Body of pancreas (tissue), 4 donors: ENCODE measurements at places on chromosomes 4 and X. TPM values are rescaled to one million over a fixed set of nuclear protein-coding genes. Genes with fewer than 3 reads are reported as not detected.

DNA sequence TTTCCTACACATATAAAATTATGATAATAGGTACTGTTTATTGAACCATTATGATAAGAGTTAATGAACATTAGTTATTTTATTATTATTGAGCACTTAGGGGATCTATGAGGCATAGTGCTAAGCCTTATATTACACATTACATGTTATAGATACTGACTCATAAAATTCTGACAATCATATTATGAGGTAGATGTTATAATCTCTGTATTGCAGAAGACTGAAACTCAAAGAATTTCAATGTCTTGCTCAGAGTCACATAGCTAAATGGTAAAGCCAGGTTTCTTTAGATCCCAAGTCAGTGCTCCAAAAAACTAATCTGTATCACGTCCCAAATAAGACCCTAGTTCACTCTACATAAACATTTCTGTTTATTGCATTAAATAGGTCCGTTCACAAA, 207.2 kb upstream of the CNKSR2 start:
- DNase-seq: no peak

DNA sequence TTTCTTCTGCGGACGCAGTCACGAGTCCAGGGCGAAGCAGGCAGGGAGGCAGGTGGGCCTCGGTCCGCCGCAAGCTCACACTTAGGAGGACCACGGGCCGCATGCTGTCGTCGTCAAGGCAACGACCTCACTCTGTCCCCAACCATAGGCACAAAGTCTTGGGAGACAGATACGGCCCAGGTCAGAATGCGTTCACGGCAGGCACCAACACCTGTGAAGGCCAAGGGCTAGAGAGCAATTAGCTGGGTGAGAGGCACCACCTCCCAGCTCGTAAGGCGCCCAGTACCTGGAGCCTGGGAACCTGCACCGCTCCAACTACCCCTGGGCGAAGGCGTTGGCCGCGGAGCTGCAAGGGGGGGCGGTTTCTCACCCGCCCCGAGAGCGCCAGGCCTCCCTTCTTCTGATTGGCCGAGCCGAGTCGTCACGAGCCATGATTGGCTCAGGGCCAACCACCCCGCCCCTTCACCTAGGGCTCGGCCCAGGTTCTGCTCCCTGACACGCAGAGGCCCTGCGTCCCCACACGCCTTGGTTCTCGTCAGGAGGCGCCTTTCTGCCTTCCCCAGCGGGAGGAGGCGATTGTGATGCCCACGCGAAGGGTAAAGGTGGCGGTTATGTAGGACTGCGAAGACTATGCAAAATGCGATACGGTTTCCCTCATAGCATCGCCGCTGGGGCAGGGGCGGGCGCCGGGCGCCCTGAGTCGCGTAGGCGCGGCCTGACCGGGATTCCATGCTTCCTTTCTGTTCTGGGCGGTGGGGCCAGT, at the start of gene CDKL2:
CDKL2 (minus strand) TSS at position 355 of the 763 bp plus-strand sequence. CDS start 4,540 bp downstream, outside the sequence.
- DNase-seq: peak; percentile 90

DNA sequence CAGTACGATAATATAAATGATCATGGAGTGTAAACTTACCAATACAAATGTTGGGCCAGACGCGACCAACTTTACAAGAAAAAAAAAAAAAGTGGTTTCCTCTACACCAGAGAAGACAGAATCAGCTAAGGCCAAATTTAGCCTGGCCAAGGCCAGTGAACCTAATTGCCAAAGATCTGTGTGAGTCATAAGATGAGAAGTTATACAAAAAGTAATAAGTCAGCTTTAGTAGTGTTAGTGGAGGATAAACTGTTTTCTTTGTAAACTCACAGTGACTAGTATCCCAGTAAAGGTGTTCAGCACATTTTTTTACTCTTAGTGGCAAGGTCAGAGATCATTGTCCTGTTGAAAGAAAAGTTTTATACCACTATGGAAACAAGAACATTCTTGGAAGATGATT, 531.4 kb upstream of the TECRL start:
- no peak for DNase-seq

DNA sequence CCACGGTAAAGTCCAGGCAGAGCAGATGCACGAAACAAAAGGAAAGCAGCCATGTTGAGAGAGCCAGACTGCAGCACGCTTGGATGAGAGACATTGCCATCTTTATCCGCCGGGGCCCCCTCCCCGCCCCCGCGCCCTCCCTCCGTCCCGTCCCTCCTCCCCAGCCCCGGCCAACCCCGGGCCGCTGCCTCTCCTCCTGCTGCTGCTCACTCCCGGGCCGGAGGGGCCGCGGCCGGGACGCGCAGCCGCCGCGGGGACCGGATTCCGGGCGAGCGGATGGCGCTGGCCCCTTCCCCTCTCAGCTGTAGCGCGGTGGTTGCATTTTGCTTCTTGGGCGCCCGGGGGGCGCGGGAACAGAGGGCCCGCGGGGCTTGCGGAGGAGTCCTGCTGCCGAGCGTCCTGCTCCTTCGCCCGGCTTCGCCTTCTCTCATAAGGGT, 542 bp downstream of the RNF150 start:
- DNase-seq: peak; percentile 15

DNA sequence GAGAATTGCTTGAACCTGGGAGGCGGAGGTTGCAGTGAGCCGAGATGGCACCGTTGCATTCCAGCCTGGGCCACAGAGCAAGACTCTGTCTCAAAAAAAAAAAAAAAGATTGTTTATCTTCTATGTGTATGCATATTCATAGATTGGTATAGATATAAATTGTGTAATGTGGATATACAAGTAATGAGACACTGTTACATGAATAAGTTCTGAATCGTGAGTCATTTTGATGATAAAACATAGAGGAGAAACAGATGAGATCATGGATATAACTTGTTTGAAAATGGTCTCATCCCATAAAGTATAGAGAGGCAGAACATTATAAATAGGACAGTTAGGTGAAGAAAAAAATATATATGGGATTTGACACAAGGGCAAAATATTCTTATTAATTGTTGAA, 628.0 kb downstream of the IL1RAPL1 start:
- DNase-seq: no peak

SSX7 gene
- not detected for total RNA-seq

- no peak for DNase-seq
These were observed 77.2 kb downstream of the DDIT4L start for GRCh38 chr4:100113096-100113495.

DNA sequence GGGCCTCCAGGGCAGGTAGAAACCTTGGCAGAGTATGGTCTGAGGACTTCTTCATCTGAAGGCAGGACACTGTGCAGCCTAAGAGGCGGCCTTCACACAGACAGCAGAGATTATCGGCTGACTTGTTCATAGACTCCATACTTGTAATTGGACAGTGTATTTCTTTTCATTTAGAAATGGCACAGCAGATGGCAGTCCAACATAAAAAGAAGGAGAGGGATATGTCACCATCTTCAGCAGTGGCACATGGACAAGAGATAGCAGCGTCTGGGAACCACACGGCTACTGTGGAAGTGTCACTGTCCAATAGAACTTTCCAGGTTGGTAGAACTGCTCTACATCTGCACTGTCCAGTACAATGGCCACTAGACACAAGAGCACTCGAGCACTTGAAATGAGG, 21.7 kb upstream of the GEMIN8 start:
- DNase-seq: no peak

DNA sequence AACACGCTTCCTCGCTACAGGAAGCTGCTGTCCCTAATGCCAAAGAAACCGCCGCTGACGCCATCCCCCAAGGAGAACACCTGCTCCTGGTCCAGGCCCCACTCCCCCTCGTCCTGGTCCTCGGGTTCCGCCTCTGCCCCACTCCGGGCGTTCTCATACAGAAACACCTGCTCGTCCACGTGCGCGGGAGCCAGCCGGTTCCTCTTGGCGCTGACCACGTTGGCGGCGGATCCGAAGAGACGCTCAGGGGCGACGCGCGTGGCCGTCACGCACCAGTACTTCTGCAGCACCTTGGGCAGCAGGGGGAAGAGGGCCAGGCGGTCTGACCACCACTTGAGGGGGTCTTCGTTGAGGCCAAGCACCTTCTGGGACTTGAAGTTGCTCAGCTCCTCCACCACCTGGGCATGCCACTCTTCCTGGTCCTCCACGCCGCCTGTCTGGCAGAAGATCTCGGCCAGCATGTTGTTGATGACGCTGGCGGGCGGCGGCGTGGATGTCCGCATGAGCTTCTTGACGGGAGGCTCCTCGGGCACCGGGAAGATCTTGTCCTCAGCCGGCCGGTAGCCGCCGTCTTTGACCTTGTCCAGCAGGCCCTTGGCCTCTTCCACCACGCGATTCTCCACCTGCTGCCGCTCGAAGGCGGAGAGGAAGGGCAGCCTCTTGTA, 12.0 kb downstream of the DHRSX start:
- DNase-seq: no peak

IDS gene
- total RNA-seq: 49.4 TPM

PPA2 gene
- total RNA-seq: 57.4 TPM

- no peak for DNase-seq
These were observed 725.0 kb downstream of the CCSER1 start for GRCh38 chr4:90852237-90852636.

GYPA gene
- total RNA-seq: not detected

GRCh38 chr4:101229116-101229515, 118.2 kb downstream of the PPP3CA start:
- DNase-seq: no peak

DNA sequence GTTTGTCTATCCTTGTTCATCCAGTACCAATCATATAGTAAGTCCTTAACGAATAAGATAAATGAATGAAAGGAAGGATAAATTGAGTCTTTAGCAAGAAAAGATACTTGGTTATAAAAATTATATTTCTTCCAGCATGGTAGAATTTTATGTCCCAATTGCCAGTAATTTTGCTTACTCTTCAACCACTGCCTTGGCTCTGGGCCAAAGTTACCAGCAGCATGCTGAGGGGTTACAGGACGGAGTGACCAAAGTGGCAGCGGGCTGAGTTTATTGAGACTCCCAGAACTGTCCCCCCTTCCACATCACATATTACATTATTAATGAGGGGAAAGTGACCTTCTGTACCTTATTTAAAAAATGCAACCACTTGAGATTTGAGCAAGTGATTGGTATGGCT, 121.7 kb downstream of the RASGEF1B start:
- no peak for DNase-seq

NPFFR2 gene
- total RNA-seq: not detected

DNA sequence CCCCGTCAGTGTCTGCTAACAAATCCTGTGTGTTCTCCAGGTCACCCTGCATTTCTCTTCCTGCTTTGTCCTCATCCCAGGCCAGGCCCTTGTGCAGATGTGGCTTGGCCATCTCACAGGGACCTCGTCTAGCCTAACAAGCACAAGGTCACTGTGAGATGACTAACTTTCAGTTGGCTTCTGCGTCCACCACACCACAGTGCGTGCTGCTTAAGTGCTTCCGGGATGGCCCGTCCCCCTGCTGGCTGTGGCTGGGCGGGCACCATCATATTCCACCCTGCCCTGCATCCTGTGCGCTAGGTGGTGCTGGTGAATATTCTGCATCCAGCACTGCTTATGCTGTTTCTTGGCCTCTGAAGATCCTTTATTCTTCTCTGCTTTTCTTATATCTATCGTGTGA, 33.8 kb downstream of the RBBP7 start:
- DNase-seq: peak; percentile 43

CXCL6 gene
- total RNA-seq: 10.1 TPM

DNA sequence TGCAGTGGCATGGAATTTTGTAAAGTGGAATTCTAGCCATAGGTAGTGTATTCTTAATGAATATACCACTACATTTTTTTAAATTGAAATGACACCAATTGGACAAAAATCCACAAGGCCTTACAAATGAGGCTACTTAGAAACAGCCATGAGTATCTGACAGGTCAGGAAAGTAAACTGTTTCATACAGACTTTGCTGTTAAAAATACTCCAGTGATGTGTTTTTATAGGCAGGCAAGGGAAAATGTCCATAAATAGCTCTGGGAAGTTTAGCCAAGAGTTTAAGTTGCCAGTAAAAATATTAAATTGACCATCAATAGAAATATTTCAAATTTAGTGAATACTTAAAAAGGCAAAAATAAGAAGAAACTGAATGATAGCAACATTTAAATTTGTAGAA, 41.8 kb upstream of the PDLIM5 start:
- DNase-seq: no peak

PABPC1L2B gene
- not detected for total RNA-seq

SPACA5 gene
- total RNA-seq: not detected

WNK3 gene
- 0.52 TPM for total RNA-seq

DNA sequence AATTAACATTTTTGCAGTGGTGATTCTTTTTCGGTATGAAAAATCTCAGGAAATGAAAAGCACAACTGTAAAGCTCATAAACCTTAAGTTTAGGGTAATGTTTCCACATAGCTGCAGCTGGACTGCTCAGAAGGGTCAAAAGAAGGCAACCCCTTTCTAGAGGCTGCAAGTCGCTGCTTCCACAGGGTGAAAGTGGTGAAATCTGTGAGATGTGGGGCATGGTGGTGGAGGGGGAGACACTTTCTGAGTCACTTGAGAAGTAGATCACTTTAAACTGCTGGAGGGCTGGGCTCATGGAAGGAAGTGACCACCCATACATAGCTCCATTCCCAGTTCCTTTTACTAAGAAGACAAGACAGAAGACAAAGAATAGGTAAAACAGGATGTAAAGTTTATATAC, 8.7 kb downstream of the SFRP2 start:
- no peak for DNase-seq

- DNase-seq: no peak
These were observed 192.1 kb downstream of the SPRY1 start for GRCh38 chr4:123588631-123589241.

GRCh38 chrX:77003956-77004355, 443.2 kb upstream of the FGF16 start:
- no peak for DNase-seq

RPA4 gene
- total RNA-seq: 2.9 TPM

DNA sequence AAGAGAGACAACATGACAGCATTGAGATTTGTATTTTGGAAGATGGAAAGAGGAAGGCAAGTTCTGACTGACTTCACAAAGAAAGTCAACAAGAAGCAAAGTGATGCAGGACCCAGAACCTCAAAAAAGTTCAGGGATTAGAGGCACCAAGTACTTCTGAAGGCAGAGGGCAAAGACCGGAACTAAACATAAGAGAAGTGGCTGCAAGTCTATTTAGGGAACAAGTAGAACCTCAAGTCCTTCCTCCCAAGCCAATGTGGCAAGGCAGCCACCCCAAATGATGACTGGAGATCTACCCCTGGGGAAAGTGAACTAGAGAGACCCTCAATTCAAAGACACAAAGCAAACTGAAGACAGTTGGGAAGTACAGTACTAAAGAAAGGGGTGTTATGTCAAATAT, 46.6 kb downstream of the SLC39A8 start:
- no peak for DNase-seq

DNA sequence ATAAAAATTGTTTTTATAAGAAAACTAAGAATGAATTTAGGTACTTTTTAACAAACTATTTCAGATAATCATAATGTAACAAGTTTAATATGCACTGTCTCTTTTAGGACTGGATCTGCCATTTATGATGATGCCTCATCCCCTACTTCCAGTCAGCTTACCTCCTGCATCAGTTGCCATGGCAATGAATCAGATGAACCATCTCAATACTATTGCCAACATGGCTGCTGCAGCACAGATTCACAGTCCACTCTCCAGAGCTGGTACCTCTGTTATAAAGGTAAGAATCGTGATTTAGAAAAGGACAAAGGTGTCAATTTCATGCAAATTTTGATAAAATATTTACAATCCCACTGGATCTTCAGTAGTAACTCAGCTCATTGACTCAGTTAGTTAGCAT, 566.2 kb downstream of the DACH2 start:
- no peak for DNase-seq
